Stimulated activated CD4-positive, alpha-beta T cell treated with anti-CD3 and anti-CD28 coated beads, Interleukin-2, amount 100 ng/mL, for 48 hours (primary cell): ENCODE measurements at places on chromosomes 3 and 15.

- no peak for DNase-seq
Observed at GRCh38 chr3:76410762-76411281, 625.5 kb upstream of the ZNF717 start.

DNA sequence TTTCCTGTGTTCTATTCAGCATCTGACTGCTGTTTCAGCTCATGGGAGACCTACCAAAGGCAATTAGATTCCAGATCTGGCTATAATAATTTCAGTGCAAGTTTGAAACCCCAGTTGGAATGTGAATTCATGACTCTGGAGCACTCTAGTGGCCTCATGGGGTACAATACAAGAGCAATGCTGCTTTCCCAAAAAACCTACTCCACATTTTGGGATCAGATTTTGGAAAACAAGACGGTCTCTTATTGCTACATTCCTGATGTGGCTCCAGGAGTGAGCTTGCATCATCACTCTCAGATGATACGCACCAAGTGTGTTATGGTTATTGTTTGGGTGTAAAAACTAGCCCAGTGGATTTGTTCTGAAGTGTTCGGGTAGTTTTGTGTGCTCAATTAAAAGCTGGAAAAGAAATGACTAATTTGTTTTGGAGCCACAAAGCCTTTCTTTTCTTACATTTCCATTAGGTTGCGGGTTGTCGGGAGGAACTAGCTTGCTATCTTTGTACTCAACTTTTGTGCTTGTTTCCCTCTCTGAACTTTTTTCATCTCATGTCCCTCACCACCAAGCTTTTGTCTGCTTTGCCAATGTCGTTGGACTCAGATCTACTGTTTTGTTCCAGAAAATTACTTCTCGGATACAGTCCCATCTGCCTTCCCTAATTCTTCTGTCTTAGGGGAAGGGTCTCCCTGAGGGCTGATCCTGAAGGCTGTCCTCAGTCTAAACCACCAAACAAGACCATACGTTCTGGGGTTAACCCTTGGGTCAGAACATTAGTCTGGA, 272.1 kb downstream of the BBX start:
- no peak for DNase-seq

DNA sequence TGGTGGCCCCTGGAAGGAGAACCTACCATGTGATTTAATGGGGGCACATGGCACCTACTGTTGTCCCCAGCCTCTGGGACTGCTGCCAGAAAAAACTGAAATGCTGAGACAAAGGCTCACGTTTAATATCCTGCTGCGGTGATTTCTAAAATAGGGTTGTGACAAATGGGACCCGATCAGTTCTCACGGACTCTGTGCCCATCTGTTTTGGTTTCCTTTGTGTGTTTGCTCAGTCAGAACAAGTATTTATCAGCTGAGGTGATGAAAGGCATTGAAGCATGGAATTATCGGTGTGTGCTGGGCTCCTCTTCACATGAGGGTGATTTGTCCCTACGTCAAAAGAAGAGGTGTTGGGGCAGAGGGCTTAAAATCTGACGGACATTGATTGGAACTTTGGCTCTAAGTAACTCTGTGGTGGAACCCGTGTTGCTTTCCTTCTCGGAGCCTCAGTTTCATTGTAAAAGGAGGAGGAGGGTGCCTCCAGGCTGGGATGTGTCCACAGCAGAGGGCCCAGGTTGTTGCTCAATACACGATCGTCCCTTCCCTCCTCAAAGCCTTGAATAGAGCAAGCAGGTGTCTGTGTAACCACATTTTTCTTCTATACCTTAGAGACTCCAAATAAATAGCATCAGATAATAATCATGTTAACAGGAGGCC, 283.3 kb upstream of the RGMA start:
- no peak for DNase-seq

DNA sequence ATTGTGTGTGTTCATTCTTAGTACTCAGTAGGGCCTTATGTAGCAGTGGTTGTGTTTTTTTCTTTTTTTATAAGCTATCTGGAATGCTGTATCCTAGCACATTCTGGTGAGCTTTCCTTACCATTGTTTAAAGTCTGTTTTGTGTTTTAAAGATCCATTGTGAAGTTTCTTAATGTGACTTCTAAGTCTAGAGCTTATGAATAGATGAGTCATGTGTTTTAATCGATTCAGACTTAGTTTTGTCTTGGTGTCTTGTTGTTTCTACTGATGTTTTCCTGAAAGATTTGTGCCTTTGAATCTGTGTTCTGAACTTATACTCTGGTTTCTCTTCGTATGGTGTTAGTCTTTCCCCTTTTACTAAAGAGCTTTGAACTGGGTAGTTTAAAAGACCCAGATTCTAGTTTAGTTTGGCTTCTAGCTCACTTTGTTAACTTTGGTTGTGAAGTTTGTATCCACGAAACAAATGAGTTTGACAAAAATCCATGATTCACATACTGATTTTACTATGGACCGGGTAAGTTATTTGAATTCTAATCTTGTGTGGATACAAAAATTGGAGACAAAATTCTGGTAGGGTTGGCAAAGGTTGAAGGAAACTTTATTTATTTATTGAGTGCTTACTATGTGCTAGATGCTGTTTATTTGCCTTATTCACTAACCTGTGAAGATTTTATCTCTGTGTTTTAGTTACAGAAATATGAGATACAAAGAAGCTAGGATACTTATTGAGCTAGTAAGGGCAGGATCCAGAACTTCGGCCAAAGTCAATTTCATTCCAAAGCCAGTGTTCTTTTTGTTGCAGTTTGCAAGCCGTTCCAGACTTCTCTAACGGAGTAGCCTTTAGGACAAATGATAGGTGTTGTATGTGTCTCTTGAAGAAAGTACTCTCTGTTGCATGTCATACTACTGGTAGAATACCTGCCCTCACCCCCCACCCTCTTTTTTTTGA, 24.8 kb downstream of the AKAP13 start:
- no peak for DNase-seq

- DNase-seq, result no peak
Observed at GRCh38 chr3:50630394-50630793, 13.4 kb downstream of the MAPKAPK3 start.
